ENCODE measurements at places on chromosomes 5 and 9. TPM values are rescaled to one million over a fixed set of nuclear protein-coding genes. Genes with fewer than 3 reads are reported as not detected.

DNA sequence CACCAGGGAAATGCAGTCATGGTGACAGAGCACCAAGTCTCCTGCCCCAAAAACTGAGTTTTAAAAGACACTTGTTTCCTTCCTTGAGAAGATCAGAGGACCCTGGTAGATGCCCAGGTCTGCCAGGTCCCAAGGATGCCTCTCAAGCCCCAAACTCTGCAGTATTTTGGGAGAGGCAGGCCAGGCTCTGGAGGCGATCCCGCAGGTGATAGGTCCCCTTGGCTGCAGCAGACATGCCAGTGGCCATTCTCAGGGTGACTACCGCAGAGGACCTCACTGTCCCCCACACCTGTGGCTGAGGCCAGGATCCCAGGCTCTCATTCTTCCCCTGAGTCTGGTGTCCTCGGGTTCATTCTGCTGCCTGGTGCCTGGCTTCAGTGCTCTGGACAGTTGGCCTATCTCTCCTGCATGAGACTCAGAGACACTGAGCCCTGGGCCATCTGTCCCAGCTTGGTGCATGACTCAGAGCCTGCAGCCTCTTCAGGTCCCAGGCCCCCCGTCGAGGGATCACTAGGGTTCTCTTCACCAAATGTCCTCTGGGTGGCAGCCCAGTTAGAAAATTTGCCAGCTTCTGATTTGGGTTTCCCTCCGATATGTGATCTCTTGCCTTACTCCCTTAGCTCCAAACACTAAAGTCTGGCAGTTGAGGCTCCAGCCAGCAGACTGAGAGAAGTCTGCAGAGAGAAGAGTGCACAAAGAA, 59.7 kb upstream of the GARNL3 start:
- DNase-seq, result no peak

GRCh38 chr5:67414712-67415111, 218.1 kb upstream of the CD180 start:
- no peak for DNase-seq

DNA sequence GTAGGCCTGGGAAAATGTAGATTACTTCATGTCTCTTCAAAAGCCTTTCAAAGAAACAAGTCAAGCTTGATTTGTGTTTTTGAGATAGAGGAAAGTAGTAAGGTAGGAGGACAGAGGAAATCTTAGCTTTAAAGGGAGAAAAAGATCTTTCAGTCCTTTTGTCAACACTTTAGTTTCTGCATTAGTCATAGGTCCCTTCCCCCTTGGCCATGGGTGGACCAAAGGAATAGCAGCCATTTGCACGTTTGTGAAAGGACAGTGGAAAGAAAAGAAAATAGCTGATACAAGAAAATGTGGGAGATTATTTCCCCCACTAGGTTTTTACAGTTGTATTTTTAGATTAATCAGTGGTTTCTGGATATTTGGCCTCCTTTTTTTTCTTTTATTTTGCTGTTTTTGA, 121.9 kb upstream of the GRHPR start:
- DNase-seq, result no peak

Gene ANKRD31
- total RNA-seq, result not detected

DNA sequence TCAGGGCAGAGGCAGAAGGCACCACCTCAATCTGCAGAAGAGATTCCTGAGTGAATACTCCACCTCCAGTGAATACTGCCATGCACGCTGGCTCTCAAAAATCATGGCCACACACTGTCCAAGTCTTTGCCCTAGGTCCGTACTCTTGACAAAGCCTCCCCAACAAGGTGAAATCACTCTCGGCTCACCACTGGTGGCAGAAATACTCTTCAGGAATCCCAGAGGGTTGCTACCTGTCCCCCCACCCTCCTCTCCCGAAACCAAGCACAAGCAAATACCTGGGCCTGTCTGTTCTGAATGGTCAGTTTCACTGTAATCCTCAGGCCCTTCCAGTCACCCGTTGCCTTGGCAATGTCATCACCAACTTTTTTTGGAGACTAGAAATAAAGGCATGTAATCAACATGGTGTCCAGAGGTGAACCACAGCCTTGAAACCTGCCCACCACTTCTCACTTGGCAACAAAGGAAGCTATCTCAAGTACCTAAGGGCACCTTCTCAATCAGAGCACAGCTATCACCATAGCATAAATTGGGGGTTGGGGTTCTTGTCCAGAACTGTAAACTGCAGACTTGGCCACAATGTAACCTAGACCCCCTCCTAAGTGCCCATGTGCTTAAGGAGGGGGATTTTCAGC, 1.8 kb downstream of the RPL12 start:
- no peak for DNase-seq

Gene SHOC1
- total RNA-seq, result not detected

Gene CCDC180
- 0.74 TPM for total RNA-seq

- no peak for DNase-seq
Observed at GRCh38 chr5:73451224-73452130, 2.9 kb upstream of the FOXD1 start.

Gene FOXI1
- not detected for total RNA-seq

DNA sequence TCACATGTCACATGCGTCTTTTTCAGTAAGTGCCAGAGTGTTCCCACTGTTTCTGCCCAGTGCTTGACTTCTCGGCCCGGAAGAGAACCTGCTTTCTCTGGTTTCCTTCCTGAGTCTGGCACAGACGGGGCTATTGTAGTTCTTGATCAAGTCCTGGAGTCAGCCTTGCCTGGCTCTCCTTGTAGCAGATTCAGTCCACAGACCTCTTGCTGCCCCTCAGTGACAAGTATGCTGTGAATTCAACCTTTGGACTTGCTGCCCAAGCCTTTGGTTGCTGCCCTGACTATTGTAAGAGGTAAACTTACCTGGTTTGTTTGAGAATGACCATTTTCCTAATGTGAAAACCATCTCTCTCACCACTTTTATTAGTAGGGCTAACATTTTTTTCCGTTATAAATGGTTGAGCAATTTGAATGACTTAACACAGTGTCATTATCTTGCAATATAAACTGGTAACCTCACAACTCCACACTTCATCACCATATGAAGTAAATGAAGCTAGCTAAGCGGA, 24.7 kb downstream of the ZBTB34 start:
- peak; percentile 59 for DNase-seq

DNA sequence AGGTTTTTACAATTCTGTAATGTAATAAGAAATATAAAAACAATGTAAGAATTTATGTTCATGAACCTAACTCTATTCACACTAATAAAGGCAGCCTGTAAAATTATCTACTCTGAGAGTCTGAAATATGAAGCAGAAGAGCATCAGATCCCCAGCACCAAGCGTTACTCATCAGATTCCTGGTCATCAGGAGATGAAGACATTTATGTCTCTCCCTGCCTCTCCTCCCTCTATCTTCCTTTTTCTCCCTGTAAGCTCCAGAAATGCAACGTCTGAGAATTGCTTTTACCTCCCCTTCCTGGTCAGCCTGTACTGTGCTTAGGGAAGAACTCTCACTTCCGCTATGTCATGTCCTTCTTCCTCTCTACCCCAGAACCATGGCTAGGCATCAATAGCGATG, 114.4 kb upstream of the SLIT3 start:
- DNase-seq, result no peak

- no peak for DNase-seq
Observed at GRCh38 chr5:37598733-37599132, 219.6 kb downstream of the WDR70 start.

GRCh38 chr5:76532052-76532451, 91.2 kb downstream of the F2RL2 start:
- DNase-seq, result no peak

Gene GZMA
- total RNA-seq, result not detected
